Amniotic stem cell (primary cell): ENCODE measurements at places on chromosomes 16 and 17.
A peak's percentile ranks its signal among the peaks of the same experiment; 100 is the strongest.

DNA sequence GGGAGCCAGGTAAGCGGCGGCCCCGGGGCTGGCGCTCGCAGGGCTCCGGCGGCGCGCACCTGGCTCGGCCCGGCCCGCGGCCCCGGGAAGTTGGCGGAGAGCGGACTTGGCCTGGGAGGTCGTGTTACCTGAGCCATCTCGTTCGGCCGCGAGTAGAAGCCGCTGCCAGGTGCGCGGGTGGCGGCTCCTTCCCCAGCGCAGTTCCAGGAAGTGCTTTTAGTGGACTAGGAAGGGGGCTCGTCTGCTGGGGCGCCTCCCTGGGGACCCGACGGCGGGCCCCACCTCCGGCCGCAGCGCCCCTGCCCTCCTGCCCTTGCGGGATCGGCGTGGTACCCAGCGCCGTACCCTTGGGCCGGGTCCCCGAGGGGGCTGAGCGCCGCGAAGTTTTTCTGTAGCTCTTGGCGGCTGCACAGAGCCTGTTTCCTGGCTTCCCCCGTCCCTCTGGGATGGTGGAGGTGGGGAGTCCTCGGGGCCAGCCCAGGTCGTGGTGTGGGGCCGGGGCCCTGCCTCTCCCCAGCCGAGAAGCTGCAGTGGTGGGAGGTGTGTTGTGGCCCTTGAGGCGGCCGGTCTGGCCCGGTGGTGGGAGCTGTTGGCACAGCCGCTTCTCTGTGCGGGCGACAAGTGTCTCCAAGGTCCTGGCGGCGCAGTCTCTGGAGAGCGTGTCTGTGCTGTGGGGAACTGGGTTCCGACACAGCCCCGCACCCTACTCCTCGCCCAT, 96.9 kb downstream of the RAB11FIP4 start:
- DNase-seq, result no peak

DNA sequence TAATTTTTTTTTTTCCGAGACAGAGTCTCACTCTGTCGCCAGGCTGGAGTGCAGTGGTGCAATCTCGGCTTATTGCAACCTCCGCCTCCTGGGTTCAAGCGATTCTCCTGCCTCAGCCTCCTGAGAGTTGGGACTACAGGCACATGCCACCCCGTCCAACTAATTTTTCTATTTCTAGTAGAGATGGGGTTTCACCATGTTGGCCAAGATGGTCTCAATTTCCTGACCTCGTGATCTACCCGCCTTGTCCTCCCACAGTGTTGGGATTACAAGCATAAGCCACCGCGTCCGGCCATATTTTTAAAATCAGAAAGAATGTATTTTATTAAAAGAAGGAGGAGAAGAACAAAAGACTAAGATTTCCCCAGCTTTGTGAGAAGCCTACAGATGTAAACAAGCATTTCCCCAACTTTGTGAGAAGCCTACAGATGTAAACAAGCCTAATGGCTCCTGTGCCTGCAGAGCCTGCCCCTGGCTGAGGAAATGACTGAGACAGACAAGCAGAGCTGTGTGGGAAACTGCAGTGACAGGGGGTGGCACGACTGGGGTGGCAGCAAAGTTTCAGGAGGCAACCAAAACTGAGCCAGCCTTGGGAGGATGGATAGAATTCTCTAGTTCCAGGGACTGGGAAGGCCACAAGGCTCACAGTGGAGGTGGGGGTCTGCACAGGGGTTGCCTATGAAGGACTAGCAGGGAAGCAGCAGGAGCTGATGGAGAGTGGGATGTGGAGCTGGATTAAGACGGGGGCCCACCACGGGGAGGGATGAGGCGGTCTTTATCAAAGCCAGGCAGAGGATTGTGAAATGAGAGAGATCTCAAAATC, 22.9 kb downstream of the TOP3A start:
- no peak for DNase-seq

- no peak for DNase-seq
These were observed 297.0 kb downstream of the SEC14L1 start for GRCh38 chr17:77437747-77438146.

- DNase-seq, result no peak
These were observed 8.4 kb upstream of the SPATA2L start for GRCh38 chr16:89709716-89710432.

GRCh38 chr17:59830007-59830630, 62.6 kb downstream of the TUBD1 start:
- no peak for DNase-seq

- no peak for DNase-seq
These were observed 227.6 kb upstream of the ASIC2 start for GRCh38 chr17:33520426-33521330.

GRCh38 chr16:79601092-79601930, 774 bp upstream of the MAF start:
- no peak for DNase-seq

GRCh38 chr16:86392436-86393152, 117.7 kb upstream of the FOXF1 start:
- no peak for DNase-seq

- DNase-seq, result no peak
These were observed 35.5 kb upstream of the ZC3H18 start for GRCh38 chr16:88534638-88535190.

GRCh38 chr17:33135691-33136090, 144.0 kb downstream of the SPACA3 start:
- DNase-seq, result no peak

DNA sequence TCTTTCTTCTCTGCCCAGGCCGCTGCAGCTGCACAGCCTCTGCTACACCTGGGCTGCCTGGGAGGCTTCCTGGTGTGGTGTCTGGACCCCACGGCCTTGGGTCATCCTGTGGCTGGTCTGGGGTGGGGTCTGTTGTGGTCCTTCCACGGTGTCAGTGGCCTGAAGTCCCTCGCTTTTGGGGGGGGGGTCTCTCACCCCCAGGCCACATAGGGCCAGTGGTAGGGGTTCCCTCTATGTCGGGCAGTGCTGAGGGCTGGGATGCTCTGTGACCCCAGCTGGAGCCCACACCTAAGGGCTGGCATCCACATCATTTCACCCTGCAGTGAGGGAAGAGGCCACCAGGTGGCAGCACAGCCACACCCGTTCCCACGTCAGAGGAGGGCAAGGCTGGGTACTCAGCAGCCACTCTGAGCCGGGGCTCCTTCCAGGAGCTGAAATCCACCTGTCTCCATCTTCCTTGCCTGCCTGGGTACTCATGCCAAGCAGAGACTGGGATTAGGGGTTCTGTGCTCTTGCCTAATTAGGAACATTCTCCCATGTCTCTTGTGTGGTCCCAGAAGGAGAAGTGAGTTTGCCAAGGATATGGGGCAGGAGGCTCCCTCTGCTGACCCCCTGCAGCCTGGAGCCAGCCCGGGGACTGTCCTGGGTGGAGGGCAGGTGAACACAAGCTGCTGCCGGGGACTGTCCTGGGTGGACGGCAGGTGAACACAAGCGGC, 13.0 kb downstream of the ENGASE start:
- DNase-seq, result peak; percentile 12

- DNase-seq, result no peak
These were observed 3.2 kb downstream of the CSF3 start for GRCh38 chr17:40018211-40019121.

DNA sequence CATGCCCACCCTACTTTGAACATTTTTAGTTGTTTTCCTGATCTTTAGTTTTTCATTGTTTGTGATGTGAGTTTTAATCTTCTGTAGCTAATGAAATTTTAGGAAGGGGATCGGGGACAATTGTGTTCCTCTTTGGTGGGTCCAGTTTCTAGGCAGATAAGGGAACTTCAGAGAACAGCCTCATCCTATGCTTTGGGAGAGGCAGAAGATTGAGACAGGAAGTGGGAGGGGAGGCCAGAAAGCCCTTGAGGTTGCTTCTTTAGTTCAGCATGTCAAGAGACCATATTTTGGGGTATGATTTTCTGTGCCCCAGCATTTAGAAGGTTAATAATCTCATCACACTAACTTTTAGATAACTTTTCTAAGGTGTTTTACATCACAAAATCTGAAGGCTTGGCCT, 191.0 kb downstream of the TANC2 start:
- DNase-seq, result no peak
